ENCODE measurements at places on chromosomes 7 and 10.

DNA sequence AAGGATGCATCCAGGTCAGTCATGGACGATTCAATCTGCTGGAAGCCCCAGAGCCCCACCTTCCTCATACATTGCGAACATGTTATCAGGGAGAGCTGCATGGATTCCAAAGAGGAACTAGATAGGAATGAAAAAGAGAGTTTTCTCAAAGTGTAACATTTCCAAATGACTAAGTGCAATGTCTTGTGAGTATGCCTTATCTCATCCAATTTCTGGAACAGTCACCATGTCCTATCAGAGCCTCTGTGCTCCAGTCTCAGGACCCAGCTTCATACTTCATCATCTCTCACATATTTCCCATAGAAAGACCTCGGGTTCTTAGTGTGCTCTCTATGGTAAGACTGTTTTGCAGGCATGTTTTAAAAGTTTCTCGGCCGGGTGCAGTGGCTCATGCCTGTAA lies 26.8 kb downstream of the ZC3HC1 start:
- no peak for DNase-seq

DNA sequence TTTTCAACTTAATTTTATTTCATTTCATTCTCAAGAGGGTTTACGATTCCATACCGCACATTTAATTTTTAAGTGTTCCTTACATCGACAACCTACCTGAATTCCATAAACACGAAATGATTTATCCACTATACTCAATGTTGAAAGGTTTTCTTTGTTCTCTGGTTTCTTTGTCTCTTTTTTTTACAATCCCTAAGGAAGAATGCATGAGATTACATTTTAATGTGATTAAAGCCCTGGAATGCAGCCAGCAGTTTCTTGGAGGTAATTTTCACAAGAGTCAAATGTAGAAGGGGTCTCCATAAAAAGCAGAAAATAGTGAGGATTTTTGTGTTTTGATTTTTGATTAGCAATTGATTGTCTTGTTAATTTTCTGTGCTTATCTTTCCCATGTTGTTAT lies 59.2 kb upstream of the ADCY1 start:
- DNase-seq = no peak

DNA sequence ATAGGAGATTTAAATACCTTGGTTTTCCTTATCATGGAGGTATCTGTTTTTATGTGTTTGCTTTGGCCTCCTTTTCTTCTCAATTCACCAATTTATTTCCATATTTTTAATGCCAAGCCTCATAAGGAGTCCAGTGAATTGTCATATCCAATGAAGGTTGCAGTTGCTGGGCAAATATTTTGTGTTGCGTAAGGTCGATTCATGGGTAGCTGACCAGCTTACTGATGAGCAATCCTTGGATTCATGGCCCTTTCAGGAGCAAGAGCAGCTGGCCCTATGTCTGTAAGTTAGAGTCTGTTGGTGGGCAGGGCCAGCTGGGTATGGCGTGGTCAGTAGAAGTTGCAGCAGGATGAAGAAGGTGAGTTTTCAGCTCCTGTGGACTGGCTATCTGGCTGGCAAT lies 182.9 kb downstream of the PFKFB3 start:
- peak; percentile 81 for DNase-seq

DNA sequence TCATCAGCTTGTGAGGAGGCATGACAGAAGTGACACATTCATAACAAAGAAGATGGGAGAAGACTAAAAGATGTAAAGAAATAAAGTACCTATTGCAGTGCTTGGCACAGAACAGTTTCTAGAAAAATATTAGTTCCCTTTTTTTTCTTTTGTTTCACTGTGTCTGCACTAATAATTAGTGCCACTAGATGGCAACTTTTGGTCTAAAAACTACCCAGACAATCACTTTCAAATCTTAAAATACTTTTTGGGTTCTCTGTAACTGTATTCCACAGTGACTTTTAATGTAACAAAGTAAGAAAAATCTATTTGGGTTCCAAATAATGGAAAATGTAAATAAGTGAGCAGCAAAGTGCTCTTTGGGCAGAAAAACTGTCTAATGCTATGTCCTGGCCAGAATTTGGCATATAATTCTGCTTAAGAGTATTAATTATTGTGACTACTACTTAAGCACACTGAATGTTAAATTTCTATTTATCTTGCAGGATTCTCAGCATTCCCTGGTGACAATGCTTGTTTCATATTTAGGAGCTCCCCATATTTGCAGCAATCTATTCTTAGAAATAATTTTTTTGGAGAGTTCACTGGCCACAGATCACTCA lies 134.8 kb upstream of the KIF5B start:
- DNase-seq = peak; percentile 45

DNA sequence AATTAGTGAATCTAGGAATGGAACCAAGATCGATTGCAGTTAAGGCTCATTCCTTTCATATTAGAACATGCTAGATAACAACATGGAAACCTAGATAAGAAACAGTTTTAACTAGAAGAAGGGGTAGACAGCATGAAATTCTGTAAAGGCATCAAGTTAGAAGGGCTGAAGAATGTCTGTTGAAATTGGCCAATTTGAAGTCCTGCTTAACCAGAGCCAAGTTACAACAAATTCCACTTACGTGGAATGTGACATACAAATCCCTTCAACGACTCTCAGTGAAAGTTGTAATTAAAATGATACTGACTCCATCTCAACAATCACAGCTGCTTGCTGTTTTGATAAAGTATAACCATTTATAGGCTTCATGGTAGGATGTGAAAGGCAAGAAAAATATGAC lies 1065.7 kb downstream of the DNAJB9 start:
- DNase-seq = no peak

DNA sequence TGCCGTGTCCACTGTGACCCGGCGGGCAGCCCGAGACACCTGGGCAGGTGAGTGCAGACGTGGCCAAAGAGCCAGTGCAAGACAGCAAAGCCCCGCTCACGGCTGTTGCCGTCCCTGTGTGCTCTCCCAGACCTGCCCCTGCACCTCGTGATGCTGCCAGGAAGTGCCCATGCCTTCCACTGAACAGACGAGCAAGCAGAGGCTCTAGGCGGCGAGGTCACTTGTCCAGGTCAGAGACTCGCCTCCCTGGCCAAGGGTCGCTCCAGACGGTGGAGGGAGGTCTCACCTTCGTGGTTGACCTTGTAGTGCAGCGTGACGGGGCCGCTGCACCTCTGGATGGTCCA lies 78.2 kb upstream of the GNA12 start:
- no peak for DNase-seq

GRCh38 chr7:36391436-36392198 lies 2.0 kb downstream of the ANLN start:
- DNase-seq = peak; percentile 58

GRCh38 chr10:15035385-15036301 lies 8.1 kb upstream of the OLAH start:
- no peak for DNase-seq

DNA sequence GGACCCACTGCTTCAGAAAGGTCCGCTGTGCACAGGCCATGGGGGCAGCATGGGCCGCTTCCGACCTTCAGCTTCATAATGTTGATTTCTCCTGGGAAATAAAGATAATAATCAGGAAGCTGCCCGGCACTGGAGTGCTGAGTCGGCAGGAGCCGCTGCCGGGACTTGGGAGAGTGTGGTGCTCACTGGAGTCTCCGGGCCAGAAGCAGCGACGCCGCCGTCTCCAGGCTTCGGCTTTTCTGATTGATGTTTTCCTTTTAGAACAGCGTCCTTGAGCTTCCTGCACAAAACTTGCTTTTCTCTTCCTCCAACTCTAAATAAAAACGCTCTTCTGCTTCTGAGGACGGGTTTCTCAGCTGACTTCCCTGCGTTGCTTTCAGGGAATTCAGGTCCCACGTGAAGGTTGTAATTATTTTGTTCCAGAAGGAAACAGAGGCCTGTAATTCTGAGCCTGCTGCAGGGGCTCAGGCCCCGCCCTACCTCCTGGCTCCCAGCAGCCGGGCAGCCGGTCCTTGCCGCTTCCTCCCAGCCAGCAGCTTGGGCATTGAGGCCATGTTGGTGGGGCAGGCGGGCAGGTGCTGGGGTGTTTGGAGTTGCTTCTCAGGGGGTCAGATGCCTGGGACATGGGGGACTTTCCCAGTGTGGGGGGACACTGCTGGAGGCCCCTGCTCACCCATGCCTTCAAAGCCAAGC lies 14.7 kb downstream of the PWWP2B start:
- peak; percentile 18 for DNase-seq

GRCh38 chr7:33593611-33594010 lies 311.7 kb upstream of the BMPER start:
- no peak for DNase-seq

Data from renal cortical epithelial cell (primary cell).